ENCODE measurements at places on chromosomes 2 and 18.

- no peak for DNase-seq
Measured at GRCh38 chr2:10234409-10235094, 68.2 kb upstream of the HPCAL1 start.

GRCh38 chr18:58502628-58503027, 126.3 kb downstream of the ALPK2 start:
- DNase-seq: no peak

GRCh38 chr2:72562451-72563153, 263.2 kb downstream of the EXOC6B start:
- no peak for DNase-seq

- DNase-seq: no peak
Measured at GRCh38 chr2:233746475-233747282, 13.4 kb upstream of the UGT1A1 start.

- peak; percentile 20 for DNase-seq
Measured at GRCh38 chr2:30775833-30776232, 31.4 kb downstream of the CAPN13 start.

- no peak for DNase-seq
Measured at GRCh38 chr18:26544451-26544850, 3.9 kb downstream of the KCTD1 start.

DNA sequence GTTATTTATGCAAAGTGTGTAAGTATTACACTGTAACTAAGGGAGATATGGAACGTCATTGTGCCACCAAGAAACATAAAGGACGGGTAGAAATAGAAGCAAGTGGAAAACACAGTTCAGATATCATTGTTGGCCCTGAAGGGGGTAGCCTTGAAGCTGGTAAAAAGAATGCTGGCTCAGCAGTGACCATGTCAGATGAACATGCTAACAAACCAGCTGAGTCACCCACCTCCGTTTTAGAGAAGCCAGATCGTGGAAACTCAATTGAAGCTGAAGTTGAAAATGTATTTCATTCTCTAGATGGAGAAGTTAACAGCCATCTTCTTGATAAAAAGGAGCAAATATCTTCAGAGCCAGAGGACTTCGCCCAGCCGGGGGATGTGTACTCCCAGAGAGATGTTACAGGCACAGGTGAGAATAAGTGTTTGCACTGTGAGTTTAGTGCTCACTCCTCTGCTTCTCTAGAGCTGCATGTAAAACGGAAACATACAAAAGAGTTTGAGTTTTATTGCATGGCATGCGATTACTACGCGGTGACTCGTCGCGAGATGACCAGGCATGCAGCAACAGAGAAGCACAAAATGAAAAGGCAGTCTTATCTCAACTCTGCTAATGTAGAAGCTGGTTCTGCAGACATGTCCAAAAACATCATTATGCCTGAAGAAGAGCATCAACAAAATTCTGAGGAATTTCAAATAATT, 36.1 kb downstream of the ZNF407 start:
- DNase-seq: no peak

GRCh38 chr2:238942080-238942725, 94.3 kb downstream of the TWIST2 start:
- DNase-seq: peak; percentile 93

DNA sequence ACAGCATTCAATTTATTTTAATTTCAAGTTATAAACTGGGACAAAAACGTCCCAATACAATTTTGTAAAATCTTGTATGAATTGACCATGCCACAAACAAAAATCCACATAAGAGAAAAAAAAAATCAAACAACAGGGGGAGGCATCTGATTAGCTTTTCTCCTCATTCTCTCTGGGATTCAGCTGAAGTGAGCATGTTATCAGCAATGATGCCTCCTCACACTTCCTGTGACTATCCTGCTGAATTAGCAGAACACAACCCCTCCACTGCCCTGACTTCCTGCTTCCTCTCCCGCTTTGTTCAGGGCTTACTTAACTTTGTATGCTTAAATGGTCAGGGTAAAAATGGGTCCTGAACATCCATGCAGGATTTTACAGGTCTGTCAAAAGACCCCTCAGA, 132.2 kb upstream of the ITGB6 start:
- no peak for DNase-seq

GRCh38 chr2:241072553-241073165, 29.4 kb downstream of the MTERF4 start:
- peak; percentile 67 for DNase-seq

DNA sequence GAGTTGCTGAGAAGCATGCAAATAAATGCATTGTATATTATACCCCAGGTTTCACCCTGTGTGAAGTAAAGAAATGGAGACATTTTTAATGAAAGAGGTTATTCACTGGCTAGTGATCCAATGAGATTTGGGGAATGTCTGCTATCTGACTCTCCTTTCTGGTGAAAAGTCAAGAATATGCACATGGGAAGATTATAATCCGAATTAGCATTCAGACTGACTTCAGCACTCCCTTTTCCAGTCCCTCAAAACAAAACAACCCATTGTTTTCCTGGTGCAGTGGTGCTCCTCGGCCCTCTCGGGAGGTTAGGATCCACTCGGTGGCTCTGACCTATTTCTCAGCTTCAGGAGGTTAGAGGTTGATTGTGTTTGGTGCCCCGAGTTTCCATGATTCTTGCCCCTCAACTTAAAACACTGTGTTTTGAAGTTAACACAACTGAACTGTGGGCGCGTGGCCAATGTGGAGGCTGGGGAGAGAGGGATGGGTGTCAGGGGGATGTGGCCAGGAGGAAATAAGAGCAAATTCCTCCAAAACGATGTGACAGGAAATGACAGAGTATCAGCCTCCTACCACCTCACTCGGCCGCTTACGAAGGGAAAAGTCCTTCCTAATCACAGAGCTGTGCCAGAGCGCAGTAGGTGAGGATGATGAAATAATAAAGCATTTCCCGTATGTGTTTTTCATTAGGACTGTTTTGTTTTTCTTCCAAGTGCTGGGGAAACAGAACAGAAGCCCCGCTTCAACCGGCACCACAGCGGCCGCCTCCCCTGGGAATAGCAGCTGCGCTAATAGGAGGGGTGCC, 440.1 kb downstream of the MTX2 start:
- DNase-seq: no peak

DNA sequence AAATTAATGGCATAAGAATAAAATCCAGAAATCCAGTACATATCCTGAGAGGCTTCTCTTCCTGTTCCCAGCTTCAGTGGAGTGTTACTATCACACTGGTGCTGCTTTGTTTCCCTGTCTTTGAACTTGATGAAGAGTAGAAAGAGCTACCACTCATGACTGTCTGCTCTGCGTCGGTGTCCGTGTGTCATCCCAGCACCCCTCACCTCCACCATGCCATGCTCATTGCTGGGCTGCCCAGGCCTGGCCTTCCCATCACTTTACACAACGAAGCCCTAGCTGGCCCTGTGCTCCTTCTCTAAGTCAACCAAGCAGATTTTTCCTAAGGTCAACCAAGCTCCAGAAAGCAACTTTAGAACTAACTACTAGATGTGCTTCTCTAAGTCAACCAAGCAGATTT, 215.4 kb downstream of the DOK6 start:
- DNase-seq: no peak

- no peak for DNase-seq
Measured at GRCh38 chr2:165268754-165269153, 29.5 kb downstream of the SCN2A start.

DNA sequence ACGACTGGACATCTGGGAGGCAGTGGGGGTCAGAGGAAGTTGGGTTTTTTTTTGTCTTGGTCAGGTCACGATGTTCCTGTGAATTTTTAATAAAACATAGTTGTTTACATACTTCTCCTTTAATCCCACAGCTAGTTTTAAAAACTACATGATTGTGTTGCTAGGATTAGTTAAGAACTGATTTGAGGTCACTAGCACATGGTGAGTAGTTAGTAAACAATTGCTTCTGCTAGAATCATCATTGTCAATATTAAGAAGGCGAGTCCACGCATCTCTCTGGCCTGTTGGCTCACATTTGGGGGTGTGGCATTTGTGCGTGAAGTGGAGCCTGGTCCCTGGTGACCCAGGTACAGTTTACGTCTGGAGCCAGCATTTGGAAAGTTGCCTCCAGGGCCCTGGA, 59.4 kb downstream of the AGAP1 start:
- DNase-seq: no peak

DNA sequence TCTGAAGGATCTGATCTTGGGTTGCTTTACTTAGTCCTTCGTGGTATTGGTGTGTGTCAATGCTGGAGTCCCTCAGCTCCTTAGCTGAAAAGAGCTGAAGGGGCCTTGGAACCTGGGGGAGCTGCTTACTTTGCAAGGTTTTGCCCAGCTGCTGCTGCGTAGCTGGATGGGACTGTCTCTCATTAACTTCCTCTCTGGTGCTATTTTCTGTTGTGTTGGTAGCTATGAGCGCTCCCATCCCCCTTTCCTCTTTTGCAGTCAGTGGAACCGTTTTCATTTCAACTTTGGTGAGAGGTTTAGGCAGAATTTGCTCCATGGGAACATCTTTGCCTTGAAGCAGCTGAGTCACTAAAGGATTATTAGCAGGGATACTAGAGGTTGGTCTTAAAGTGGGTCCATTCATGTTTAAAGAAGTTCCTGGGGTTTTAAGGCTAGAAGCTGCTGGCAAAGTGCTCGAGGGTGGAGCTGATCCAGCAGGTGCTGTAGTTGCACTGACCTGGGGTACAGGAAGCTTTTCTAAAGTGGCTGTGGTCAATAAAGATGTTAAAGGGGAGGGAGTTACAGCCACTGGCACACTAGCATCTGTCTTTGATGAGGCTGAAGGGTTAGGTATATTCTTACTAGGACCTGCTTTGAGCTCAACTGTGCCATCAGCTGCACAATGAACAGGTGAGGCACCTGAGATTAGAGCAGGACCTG, 69.9 kb upstream of the DTNB start:
- DNase-seq: no peak

GRCh38 chr18:34339155-34339554, 114.4 kb upstream of the NOL4 start:
- no peak for DNase-seq

DNA sequence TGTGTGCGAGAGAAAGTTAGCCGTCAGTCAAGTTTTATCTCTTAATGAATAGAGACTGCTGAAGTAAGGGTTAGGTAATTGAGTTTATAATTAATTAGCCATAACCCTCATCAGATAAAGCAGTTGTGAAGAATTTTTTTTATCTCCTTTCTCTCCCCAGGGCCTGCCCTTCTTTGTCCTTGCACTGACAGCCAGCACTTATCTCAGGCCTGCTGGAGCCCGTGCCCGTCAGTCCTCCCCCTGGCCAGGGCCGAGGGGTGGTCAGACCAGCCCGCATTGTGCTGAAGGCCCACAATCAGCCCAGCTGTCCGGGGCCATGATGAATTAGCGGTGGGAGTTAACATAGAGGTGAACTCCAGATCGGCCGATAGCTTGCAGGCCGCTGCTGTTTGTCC, 315.7 kb downstream of the GBX2 start:
- no peak for DNase-seq

DNA sequence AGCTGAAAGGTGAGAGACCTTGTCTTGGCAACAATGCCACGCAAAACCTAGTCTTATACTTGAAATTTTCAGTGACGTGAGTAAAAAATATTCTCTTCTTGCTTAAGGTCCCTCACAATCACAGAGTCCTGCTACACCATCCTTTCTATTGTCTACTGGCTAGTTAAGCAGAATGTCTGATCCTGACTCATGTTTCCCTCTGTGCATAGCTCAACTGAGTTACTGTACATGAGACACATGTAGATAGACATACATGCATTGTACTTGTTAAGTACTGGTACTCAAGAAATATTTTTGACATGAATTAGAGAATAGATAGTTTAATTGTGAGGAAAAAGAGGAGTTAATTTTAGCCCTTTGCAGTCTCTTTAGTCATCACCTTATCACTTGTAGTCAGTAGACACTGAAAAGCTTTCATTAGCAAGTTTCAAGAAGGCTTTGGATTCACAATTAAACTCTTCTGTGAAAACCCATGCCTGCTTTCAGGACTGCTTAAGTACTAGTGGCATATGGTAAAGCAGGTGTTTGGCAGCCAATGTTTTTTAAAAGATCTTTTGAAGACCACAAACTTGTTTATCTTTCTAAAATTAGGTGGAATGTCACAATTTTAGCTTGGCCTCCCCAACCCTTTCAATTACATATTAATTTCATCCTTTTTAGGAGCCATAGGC, 158.7 kb upstream of the CCDC150 start:
- DNase-seq: no peak

GRCh38 chr2:143691121-143691520, 561.9 kb downstream of the ARHGAP15 start:
- DNase-seq: no peak

GRCh38 chr18:51169731-51170130, 27.8 kb downstream of the MEX3C start:
- no peak for DNase-seq

- DNase-seq: no peak
Measured at GRCh38 chr2:217429981-217430500, 570.2 kb upstream of the TNP1 start.

- DNase-seq: peak; percentile 28
Measured at GRCh38 chr2:239853706-239854327, 171.3 kb downstream of the NDUFA10 start.

GRCh38 chr2:241313543-241314095, 1.9 kb downstream of the HDLBP start:
- DNase-seq: no peak

DNA sequence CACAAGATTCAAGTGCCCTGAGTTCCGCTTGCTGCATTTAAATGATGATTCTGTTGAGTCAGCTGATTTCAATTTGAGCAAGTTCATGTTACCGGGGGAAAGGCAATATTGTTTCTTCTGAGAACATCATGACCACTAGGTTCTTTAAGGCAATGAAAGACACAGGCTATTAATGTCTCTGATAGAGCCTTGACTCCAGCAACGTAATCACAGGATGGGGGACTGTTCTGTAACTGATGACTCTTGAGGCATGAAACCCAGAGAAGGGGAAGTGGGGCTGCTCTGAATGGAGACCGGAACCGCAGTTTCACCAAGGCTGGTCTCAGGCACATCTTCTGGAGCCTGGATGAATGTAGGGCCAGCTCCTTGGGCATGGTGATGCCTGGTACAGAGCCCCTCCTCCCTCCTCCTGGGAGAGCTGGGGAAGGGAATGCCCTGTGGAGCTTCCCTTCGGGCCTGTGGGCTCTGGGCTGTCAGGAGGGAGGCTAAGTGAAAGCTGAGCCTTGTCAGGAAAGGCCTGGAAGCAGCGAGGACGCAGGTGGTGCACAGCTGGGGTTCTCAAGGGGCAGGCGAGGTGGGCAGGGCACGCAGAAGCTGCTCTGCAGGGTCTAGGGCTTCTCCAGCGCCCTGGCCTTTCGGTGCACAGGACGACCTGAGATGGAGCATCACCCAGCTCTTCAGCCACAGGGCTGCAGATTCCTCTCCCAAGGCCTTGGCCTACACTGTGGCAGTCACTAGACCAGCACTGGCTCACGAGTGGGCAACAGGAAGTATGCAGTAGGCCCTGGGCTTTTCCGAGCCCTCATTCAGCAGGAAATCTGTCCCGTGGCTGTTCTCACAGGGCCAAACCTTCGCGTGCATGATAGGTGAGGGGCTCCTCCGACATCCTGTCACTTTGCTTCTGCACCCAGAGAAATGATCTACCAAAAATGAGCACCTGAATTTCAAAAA, 36.6 kb upstream of the PRLH start:
- no peak for DNase-seq

GRCh38 chr2:194166818-194167217, 1490.2 kb upstream of the SLC39A10 start:
- no peak for DNase-seq

- no peak for DNase-seq
Measured at GRCh38 chr2:21330786-21331391, 207.1 kb downstream of the TDRD15 start.

- no peak for DNase-seq
Measured at GRCh38 chr2:127129937-127130336, 23.0 kb upstream of the BIN1 start.

GRCh38 chr18:77001041-77001440, 131.5 kb downstream of the MBP start:
- no peak for DNase-seq

All from vagina (tissue), 2 donors.